Mesangial cell (primary cell): ENCODE measurements at places on chromosomes 2 and 18. TPM values are rescaled to one million over a fixed set of nuclear protein-coding genes. Genes with fewer than 3 reads are reported as not detected.

The OSBPL6 gene
- 2.7 and 7.0 TPM in 2 replicates for total RNA-seq

The AQP12A gene
- total RNA-seq: not detected in 2 replicates

The REG1B gene
- not detected in 2 replicates for total RNA-seq

The STAT4 gene
- total RNA-seq: under 0.01 and 0.38 TPM in 2 replicates

The SCYGR4 gene
- total RNA-seq: not detected in 2 replicates

The CNTNAP5 gene
- not detected in 2 replicates for total RNA-seq

The CXCR1 gene
- total RNA-seq: not detected in 2 replicates

The EPB41L3 gene
- total RNA-seq: 15.0 and 25.4 TPM in 2 replicates

The FAM110C gene
- 0.33 and 2.9 TPM in 2 replicates for total RNA-seq

The COLEC12 gene
- 1.6 and 9.4 TPM in 2 replicates for total RNA-seq

The STARD6 gene
- 0.38 TPM in 1 of 2 replicates, not detected in the other for total RNA-seq

The GPR35 gene
- 0.25 and 0.33 TPM in 2 replicates for total RNA-seq

The SLC5A7 gene
- total RNA-seq: not detected in 2 replicates

The NT5C1B gene
- not detected in 2 replicates for total RNA-seq

The CPO gene
- total RNA-seq: 0.13 TPM in 1 of 2 replicates, not detected in the other

The MYO3B gene
- total RNA-seq: not detected in 2 replicates

The QPCT gene
- total RNA-seq: 17.9 and 23.2 TPM in 2 replicates

The CAPN14 gene
- 0.13 TPM in 1 of 2 replicates, not detected in the other for total RNA-seq

The CYP1B1 gene
- total RNA-seq: 6.4 and 48.9 TPM in 2 replicates

The HOXD12 gene
- total RNA-seq: not detected in 2 replicates

The SPDYA gene
- total RNA-seq: not detected in 2 replicates

The FAM237A gene
- not detected in 2 replicates for total RNA-seq

The SH3YL1 gene
- 4.2 and 20.3 TPM in 2 replicates for total RNA-seq

The CLEC4F gene
- total RNA-seq: not detected in 2 replicates

The KANSL1L gene
- total RNA-seq: 4.7 and 13.4 TPM in 2 replicates

The ACMSD gene
- not detected in 2 replicates for total RNA-seq

The KCNG2 gene
- not detected in 2 replicates for total RNA-seq

The FKBP7 gene
- total RNA-seq: 15.3 and 34.5 TPM in 2 replicates

The KLHL29 gene
- total RNA-seq: 4.9 and 11.4 TPM in 2 replicates

The LHCGR gene
- not detected in 2 replicates for total RNA-seq

The SOCS6 gene
- 13.5 and 13.6 TPM in 2 replicates for total RNA-seq

The ID2 gene
- 16.1 and 133 TPM in 2 replicates for total RNA-seq

The SAG gene
- not detected in 2 replicates for total RNA-seq

The GYPC gene
- total RNA-seq: 156 and 164 TPM in 2 replicates

The C2orf80 gene
- not detected in 2 replicates for total RNA-seq

The SERPINB7 gene
- 4.4 TPM in 1 of 2 replicates, not detected in the other for total RNA-seq

The GGCX gene
- total RNA-seq: 34.5 and 37.0 TPM in 2 replicates

The ARHGAP25 gene
- total RNA-seq: 0.13 TPM in 1 of 2 replicates, not detected in the other

The MAPK4 gene
- under 0.01 and 0.63 TPM in 2 replicates for total RNA-seq

The HOXD4 gene
- 9.6 and 14.5 TPM in 2 replicates for total RNA-seq

The ASPRV1 gene
- 0.16 TPM in 1 of 2 replicates, not detected in the other for total RNA-seq

The CYTIP gene
- 0.38 and 6.8 TPM in 2 replicates for total RNA-seq

The STEAP3 gene
- 46.6 and 53.1 TPM in 2 replicates for total RNA-seq

The CFC1 gene
- total RNA-seq: not detected in 2 replicates

The ZBTB7C gene
- 1.1 and 3.7 TPM in 2 replicates for total RNA-seq

The PKDCC gene
- 23.6 and 34.2 TPM in 2 replicates for total RNA-seq

The NIF3L1 gene
- total RNA-seq: 19.8 and 42.4 TPM in 2 replicates
